ENCODE measurements at places on chromosomes 16 and 17.

- DNase-seq = no peak
These were observed 93.3 kb downstream of the MYO1D start for GRCh38 chr17:32783602-32784001.

- DNase-seq = no peak
These were observed 9.2 kb downstream of the HIRIP3 start for GRCh38 chr16:29986231-29986630.

DNA sequence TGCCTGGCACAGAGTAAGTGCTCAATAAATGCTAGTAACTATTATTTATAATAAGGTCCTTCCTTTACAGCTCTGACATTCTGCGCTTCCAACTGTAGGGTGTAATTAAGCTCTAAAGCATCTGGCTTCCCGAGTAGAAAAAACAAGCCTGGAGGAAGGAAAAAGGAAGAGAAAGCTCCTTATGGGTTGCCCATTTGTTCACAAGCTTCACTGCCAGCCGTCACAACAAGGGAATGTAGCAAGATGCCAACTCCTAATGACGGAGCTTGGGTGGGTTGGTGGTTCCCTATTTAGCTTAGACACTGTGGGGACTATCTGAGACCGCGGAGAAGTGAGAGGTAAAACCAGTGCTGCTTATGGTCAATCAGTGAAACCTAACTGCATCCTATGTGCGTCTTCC is 7.3 kb upstream of the RPRML start:
- no peak for DNase-seq

- no peak for DNase-seq
These were observed 27.5 kb downstream of the TMC7 start for GRCh38 chr16:19011169-19011731.

DNA sequence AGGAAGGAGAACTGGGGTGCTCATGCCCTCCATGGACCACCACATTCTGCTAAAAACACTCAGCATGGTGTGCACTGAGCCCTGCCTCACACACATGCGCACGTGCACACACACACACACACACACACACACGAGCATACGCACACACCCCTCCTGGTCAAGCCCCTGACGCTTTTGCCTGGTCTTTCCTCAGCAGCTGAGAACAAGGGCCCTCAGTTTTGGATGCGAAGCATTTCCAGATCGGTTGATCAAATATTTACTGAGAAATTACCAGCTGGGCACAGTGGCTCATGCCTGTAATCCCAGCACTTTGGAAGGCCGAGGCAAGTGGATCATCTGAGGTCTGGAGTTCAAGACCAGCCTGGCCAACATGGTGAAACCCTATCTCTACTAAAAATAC is 20.1 kb upstream of the RAI1 start:
- DNase-seq = no peak
